ENCODE measurements at places on chromosomes 12 and 14. TPM values are rescaled to one million over a fixed set of nuclear protein-coding genes. Genes with fewer than 3 reads are reported as not detected.

Gene CPNE6
- not detected for total RNA-seq

Gene TMEM253
- total RNA-seq: not detected

- no peak overlapping the region for H3K27ac ChIP-seq
- H3K27me3 ChIP-seq: no peaks in the 10 kb centered on the region
- no peak overlapping the region for H3K4me3 ChIP-seq
- no peaks in the 10 kb centered on the region for H3K36me3 ChIP-seq
- no peaks in the 10 kb centered on the region for H3K4me1 ChIP-seq
Measured at GRCh38 chr12:26250801-26251200, 55.4 kb downstream of the SSPN start.

Gene NKX2-1
- total RNA-seq: not detected

All from activated T-helper 1 cell treated with anti-CD3 and anti-CD28 coated beads, Interleukin-12 subunit alpha, Interleukin-12 subunit beta, Interleukin-2, Interleukin-4 antibody, amounts not matched to agents 30 ng/mL and 10 ng/mL and 1 ng/mL, durations not matched to agents 14 hours and 24 hours and 36 hours (primary cell).